ENCODE measurements at places on chromosomes 7 and 10.
A peak's percentile ranks its signal among the peaks of the same experiment; 100 is the strongest.

- DNase-seq, result no peak
Observed at GRCh38 chr7:158374586-158374985, 213.0 kb downstream of the PTPRN2 start.

DNA sequence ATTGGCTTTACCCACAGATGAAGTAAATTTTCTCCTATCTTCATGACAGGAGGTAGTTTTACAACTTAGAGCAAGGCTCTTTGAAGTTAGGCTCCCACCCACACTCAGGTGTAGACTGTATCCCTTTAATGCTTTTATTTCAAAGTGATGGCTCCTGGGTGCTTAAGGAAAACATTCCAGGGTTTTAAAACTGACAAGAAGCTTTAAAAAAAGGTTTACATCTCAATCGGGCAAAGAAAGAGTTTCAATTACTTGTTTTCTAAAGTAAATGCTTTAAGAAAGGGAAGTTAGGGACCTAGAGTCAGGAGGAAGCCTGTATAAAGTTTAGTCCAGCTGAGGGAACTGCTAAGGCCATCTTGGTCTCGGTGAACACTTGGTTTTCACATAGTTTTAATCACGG lies 1153.8 kb upstream of the C7orf33 start:
- DNase-seq, result no peak

DNA sequence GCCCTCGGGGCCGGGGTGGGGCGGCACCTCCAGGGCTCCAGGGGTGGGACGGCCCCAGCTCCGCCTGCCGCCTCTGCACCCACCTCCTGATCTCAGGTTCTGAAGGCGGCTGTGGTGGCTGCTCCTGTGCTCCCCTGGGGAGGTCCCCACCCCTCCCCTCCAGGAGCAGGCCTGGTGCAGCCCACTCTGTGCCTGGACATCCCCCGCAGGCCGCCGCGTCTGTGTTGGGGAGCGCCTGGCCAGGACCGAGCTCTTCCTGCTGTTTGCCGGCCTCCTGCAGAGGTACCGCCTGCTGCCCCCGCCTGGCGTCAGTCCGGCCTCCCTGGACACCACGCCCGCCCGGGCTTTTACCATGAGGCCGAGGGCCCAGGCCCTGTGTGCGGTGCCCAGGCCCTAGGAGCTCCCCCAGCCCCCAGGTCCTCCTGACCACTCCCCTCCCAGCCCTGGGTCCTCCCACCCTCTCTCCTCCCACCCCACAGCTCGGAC lies 5.5 kb downstream of the CYP2W1 start:
- DNase-seq, result no peak

DNA sequence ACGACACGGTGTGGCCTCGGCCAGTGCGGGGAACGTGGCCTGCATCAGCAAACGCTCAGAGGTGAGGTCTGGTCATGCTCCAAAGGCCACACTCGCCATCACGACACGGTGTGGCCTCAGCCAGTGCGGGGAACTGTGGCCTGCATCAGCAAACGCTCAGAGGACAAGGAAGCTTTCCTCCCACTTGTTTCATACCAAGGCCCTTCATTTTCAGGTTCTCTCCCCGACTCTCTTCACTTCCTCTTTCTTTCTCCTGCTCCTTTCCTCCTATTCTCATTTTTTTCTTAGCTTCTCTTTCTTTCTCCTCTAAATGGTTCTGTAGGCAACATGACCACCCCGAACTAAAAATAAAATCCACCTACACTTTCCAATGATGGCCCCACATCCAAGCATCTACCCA lies 384.4 kb upstream of the SHH start:
- DNase-seq, result no peak

DNA sequence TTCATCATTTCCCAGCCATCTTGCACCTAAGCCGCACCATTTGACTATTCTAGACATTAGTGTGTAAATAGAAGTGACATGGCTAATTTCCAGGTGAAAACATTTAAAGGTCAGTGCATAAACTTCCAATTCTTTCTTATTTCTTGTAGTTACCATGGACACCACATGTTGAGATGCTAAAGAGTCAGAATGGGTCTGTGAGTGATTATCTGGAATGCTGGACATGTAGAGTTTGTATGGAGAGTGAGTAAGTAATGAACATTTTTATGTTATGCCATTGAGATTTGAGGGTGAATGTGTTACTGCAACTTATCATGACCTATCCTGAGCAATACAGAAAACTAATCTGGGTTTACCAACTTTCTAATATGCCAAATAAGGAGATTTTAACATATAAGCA lies 60.4 kb downstream of the MEOX2 start:
- DNase-seq, result no peak

GRCh38 chr10:111076191-111076681 lies 593 bp upstream of the ADRA2A start:
- DNase-seq, result peak; percentile 44
